ENCODE measurements at places on chromosomes 3 and 15. TPM values are rescaled to one million over a fixed set of nuclear protein-coding genes. Genes with fewer than 3 reads are reported as not detected.

DNA sequence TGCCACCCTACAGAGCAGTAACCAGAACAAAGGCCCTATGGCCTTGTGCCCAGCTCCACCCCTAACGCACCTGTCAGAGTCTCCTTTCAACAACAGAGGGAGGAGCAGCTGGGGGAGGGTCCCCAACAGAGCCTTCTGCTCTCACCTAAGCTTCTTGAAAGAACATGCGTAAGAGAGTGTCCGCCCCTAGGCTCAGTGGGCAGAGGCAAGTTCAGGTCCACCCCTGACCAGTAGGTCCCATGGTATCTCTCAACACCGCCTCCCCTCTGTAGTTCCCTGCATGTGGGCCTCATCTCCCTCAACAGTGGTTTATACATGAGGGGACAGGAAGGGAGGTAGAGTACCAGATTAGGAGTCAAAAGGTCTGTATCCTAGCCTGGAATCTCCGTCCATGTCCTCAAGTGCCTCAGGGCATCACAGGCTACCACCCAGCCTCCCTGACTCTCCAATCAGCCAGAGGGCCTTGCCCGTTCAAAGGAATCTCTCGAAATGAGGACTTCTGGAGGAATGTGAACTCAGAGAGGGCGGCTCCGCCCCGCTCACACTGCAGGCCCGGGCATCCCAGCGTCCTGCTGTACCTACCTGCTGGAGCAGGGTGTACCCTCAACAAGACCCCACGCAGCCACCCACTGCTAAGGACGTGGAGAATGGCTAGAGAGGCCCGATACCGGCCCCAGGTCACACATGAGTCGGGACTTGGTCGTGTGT is 680 bp downstream of the POC1A start:
- DNase-seq = no peak

GRCh38 chr3:147756476-147756875 is 347.3 kb downstream of the ZIC1 start:
- no peak for DNase-seq

GRCh38 chr15:74270854-74271520 is 34.9 kb downstream of the CCDC33 start:
- DNase-seq = no peak

DNA sequence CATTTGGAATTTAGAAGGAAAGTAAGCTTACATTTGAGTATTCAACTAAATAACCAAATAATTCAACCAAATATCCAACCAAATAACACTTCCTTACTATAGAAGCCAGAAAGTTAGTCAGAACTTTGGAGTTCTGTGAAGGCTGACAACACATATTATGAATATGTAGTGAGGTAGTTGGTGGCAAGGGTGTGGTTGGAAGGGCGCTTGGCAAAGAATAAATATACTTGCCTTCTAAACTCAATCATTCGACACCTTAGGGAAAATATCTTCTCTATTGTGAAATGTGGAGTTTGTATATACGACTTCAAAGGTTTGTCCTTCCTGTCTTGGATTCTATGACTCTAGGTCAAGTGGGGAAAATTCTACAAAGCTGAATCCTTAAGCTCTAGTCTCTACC is 111.7 kb upstream of the OSTN start:
- DNase-seq = no peak

The HMCES gene
- 15.9 TPM for total RNA-seq

The LCTL gene
- total RNA-seq = not detected

GRCh38 chr3:143287403-143287802 is 167.8 kb downstream of the CHST2 start:
- no peak for DNase-seq

DNA sequence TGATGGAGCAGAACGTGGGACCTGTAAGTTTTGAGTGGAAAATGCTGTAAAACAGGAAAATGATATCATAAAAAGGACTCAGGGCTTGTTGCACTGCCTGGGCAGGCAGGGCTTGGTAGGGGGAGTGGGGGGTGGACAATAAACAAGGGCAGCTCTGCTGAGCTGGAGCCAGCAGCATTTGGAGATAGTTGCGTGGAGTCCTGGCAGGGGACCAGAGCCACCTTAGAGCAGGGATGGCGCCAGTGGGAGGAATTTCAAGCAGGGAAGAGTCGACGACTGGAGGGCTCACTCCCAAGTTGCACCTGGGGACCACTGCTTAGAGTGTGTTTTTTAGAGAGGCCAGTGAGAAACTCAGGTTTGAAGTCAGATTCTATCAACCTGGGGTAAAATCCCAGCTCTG is 22.7 kb upstream of the FRMD4B start:
- DNase-seq = no peak
